ENCODE measurements at places on chromosomes 3 and 15.

GRCh38 chr15:76189106-76189505 lies 122.2 kb downstream of the ETFA start:
- no peak for DNase-seq

DNA sequence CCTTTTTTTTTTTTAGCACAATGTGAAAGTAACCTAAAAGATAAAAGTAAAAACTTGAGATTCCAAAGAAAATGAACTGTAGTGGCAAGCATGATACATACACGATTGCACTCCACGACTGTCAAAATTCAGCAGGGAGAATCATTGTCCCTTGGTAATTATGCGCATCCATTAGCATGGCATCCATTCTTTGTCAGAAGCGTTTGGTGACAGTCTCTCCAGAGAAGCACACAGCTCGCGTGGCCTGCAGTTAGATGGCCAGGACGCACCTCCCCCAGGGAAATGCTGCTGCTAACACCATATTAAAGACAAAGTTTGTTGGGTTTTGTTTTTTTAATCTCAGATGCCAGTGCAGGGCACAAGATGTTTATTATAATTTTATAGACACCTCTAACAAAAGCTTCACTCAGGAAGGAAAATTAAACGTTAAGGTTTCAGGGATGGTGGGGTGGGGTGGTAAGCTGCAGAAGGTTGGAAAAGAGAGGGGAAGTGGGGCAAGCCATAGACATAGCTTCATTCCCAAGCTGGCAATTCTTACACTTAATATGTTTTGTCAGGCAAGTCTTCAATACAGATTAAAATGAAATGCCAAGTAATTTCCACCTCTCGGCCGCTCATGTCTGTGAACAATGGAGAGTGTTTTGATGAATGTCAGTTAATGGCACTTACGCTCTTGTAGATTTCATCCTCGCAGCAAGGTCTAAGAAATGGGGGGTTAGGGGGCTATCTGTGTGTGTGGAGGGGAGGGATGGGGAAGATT lies 142.8 kb upstream of the TOPAZ1 start:
- DNase-seq = no peak

- DNase-seq = no peak
Observed at GRCh38 chr3:4438296-4438695, 28.8 kb downstream of the SUMF1 start.

- peak; percentile 67 for DNase-seq
Observed at GRCh38 chr15:56919609-56920366, 1.3 kb downstream of the TCF12 start.

DNA sequence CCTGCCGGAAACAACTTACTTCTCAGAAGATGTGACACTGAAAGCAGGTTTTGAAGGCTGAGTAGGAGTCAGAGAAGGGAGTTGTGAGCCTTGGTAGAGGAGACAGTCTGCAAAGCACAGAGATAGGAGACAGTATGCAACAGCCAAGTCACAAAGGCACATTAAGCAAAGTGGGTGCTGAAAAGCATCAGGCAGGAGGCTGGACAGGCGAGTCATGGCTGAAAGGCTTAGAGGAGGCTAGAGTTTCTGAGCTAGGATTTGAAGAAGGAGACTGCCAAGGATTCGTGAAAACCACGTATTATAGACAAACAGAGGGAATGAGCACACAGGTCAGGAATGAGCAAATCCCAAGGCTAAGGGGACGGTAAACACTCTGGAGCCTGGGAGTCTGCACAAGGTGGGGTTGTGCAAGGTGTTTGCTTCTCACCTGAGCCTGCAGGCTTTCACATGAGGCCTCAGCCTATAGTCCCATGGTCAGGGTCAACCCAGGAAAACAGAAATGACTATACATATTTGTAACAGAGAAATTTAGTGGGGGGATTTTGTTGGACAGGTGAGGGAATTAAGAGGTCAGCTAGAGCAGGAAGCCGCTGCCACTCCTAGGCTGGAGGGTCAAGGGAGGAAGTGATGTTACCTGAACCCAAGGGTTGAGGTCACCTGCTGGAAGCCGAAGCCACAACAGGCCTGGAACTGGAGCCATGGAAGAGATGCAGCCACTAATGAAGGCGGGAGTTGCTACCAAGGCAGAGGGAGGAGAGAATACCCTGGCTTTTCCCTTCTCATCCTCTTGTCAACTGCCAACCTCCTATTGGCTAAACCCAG lies 23.1 kb upstream of the TRIM71 start:
- no peak for DNase-seq

GRCh38 chr3:182399978-182400737 lies 393.1 kb upstream of the ATP11B start:
- DNase-seq = no peak

DNA sequence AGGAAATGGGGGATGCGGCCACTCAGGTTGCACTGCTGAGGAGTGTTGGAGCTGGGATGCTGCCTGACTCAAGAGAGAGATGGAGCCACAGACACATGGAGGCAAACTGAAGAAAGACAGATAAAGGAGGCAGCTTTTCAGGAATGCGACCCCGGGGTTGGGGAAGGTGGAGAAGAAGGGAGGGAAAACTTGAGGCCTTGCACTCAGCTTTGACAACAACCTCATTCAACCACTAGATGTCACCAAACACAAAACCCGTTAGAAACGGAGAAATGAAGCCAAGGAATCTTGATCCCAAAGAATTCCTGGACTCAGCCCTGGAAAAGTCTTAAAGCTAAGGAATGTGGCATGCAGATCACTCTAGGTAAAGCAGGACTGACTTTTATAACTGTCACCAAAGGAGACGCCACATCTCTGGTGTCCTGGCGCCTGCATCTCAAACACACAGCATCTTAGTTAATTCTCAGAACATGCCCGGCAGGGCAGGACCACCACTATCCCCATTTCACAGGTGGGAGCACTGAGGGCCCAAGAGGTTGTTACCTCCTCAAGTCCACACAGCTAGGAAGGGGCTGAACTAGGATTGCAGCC lies 59.6 kb upstream of the LMCD1 start:
- no peak for DNase-seq

DNA sequence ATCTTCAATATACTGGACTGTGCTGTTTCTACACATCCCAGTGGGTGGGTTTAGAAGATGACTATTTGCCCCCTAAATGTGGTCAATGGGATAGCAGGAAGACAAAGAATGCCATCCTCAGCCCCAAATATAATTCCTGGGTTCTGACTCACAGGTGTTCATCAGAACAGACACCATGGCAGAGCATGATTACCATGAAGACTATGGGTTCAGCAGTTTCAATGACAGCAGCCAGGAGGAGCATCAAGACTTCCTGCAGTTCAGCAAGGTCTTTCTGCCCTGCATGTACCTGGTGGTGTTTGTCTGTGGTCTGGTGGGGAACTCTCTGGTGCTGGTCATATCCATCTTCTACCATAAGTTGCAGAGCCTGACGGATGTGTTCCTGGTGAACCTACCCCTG lies 3.0 kb downstream of the CXCR6 start:
- DNase-seq = no peak

DNA sequence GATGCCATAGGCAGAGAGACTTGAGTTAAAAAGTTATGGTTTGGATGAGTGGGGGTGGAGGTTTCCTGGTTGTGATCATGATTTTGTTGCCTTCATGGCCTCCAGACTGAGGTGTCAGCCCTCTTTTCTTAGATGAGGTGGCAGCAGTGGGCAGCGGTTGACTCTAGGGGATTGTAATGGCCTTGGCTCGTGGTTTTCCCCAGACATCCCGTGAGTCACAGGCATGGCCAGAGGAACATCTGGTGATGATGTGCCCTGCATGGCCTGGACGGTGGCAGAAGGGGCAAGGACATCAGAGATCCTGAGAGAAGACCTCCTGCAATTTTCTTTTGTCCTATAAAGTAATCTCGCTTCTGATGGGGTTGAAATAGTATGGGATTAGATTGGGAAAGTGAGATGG lies 12.4 kb downstream of the RETNLB start:
- no peak for DNase-seq

GRCh38 chr15:27134481-27134880 lies 163.5 kb downstream of the GABRG3 start:
- no peak for DNase-seq

GRCh38 chr3:187684444-187684843 lies 14.2 kb upstream of the SST start:
- no peak for DNase-seq

- DNase-seq = no peak
Observed at GRCh38 chr3:110900576-110900975, 171.0 kb upstream of the NECTIN3 start.

- no peak for DNase-seq
Observed at GRCh38 chr3:186283096-186283495, 78.9 kb downstream of the DGKG start.

- DNase-seq = peak; percentile 16
Observed at GRCh38 chr15:76337696-76338485, 1.3 kb downstream of the ISL2 start.

GRCh38 chr15:75649045-75649761 lies 1.5 kb downstream of the SNX33 start:
- DNase-seq = no peak

DNA sequence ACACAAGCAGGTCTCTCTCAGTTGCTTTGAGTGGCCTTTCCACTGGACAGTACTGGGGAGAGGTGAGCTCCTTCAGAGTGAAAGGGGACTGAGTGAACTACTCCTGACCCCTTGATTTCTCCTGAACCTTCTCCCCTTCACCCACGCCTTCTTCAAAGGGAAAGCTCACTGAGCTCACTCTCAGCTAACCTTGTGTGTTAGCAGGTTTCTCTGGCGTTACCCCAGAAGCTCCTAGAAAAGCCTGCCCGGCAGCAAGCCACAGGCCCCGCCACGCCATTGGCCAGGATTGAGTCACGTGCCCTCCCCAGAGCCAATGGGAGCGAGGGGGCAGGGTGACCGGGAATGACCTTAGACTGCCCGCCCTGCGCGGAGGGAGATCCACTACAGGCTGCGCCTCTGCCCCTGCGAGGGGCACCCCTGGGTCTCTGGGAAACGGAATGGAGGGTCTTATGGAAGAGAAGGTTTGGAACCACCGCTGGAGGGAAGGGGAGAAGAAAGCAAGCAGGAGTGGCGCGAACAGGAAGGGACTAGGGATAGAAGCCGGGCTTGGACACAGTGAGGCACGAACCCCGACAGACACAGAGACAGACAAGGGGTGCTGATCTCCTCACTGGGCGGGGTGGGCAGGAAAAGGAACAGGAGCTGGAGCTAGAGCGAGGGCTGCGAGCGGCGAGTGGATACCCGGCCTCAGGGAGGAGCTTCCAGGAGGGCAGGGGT lies 17.4 kb upstream of the CLK3 start:
- peak; percentile 92 for DNase-seq

- DNase-seq = peak; percentile 46
Observed at GRCh38 chr3:122299872-122300460, 25.1 kb upstream of the CSTA start.

DNA sequence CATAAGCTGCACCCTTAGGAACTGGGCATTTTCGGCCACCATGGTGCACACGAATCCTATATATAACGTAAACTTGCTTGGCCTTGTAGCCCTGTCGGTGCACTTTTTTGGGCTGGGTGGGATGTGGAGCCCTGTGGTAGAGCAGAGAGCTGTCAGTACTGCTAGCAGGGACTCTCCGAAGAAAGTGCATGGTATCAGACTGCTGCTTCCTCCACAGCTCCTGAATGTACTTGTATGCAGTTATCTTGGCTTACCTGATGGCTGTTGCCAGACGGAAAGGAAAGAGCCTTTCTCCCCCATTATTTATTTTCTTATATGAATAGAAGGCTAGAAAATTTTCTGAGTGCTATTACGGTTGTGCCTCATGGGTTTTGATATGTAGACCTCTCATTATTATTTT lies 8.4 kb downstream of the GALK2 start:
- peak; percentile 57 for DNase-seq

GRCh38 chr3:31421314-31422048 lies 111.2 kb upstream of the STT3B start:
- DNase-seq = no peak

DNA sequence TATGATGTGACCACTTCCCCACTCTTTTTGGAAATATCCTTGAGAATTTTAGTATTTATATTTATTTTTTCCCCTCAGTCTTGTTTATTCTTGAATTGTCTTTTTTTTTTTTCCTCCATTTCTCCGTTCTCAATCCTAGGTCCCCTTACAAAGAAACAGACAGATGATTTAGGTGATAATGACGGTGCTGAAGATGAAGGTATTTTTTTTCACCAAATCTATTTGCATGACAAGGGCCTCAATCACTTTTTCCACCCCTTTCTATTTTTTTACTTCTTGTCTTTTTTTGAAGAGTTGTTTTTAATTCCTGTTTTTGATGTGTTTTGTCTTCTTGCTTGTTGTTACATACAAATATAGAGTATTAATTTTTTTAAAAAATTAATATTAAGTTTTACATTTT lies 402.6 kb downstream of the NLGN1 start:
- DNase-seq = no peak

GRCh38 chr15:71002316-71002715 lies 109.7 kb downstream of the LRRC49 start:
- no peak for DNase-seq

DNA sequence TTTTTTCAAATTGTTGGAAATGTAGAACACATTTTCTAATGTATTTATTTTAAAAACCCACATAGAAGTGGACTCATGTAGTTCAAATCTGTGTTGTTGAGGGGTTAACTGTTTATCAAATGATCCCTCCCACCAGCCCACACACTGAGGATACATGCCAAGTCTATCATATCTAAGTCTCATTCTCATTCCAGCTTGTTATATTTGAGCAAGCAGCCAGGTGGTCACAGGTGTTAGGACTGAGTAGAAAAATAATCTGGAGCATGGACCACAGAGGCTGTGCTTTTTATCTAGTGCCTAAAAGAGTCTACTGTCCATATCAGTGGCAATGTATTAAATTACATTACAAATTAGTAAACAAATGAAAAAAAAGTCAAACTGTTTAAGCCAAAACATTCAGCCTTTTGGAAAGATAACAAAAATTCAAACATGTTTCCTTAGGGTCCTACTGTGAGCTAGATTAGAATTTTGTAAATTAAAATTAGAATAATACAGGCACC lies 20.7 kb upstream of the SPESP1 start:
- DNase-seq = no peak

DNA sequence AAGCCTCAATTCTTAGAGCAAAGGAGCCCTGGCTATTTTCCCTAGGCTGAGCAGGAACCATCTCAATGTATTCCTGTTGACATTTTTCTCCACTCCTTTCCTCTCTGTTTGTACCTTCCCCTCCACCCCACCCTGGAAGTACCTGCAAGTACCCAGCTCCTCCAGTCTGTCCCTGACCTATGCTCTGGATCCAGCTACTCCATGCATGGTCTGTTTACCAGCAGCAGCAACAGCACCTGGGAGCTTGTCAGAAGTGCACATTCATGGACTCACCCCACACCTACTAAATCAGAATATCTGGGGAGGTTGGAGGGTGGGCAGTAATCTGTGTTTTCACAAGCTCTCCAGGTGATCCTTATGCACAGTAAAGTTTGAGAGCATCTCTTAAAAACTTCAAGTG lies 240.7 kb upstream of the UMPS start:
- DNase-seq = no peak

DNA sequence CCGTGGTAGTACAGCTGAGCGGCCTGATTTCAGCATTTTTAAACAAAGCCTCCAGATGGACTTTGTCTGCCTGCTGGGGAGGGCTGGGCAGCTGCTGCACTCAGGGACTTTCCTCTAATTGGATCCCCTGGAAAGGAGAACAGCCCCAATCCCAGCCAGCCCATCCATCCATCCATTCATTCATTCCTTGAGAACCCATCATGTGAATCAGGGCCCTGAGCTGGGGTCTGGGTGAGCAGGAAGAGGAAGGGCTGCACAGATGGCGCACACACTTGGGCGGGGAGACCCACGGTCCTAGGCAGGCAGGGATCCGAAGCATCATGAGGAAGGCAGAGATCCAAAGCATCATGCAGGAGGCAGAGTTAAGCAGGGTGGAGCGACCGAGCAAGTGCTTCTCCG lies 45.7 kb downstream of the TPRA1 start:
- DNase-seq = no peak
